ENCODE measurements at places on chromosomes 16 and 17.

- no peak for DNase-seq
Measured at GRCh38 chr16:17433577-17434451, 36.9 kb downstream of the XYLT1 start.

DNA sequence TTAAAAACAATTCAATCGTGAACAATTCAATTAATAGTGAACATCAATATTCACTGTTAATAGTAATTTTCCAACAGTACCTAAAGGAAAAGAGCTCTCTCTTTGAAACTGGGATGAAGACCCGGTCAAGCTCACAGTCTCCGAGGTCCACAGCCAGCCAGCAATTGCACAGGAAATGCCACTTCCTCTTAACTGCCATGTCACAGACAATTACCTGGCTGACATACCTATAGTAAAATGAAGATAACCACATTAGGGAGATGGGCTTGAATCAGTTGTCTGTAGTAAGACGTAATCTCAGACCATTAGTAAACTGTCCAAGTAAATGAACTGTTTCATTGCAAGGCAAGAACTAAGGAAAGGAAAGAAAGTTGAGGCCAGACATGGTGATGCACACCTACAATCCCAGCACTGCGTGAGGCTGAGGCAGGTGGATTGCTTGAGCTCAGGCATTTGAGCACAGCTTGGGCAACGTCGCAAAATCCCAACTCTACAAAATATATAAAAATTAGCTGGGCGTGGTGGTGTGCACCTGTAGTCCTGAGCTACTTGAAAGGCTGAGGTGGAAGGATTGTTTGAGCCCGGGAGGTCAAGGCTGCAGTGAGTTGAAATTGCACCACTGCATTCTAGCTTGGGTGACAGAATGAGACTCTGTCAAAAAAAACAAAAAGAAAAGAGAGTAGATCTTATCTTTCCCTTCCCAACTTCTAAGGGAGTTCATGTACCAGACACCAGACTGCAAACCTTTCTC, 36.9 kb downstream of the PKD1L3 start:
- DNase-seq: no peak

GRCh38 chr17:49753959-49754391, 10.0 kb downstream of the FAM117A start:
- no peak for DNase-seq

- no peak for DNase-seq
Measured at GRCh38 chr16:3651461-3652372, 2.8 kb upstream of the DNASE1 start.

- no peak for DNase-seq
Measured at GRCh38 chr16:80230328-80231120, 310.3 kb upstream of the DYNLRB2 start.

DNA sequence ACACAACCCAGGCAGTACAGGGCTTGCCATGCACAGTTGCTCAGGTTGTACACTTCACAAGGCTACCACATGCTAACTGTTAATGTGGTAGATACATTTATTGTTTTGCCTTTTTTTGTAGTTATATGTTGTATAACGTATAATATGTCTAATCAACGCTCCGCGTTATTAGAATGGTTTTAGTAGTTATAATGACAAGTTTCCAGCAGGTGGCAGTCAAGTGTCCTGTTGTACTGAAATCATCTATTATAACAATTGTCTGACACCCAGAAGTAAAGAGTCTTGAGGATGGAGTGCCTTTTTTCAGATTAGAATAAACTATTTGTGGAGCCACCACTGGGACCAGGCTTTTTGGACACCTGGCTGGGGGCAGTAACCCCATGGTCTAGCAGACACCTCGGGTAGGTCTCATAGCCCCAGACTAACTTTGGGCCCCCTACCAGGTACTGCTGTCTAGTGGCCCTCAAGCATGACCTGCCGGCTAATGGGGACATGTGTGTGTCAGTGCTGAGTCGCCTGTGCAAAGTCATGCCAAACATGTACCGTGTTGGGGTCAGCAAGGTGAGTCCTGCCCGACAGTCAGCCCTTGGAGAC, 32.8 kb downstream of the MYO15A start:
- no peak for DNase-seq

GRCh38 chr17:45431531-45432404, 902 bp downstream of the ARHGAP27 start:
- peak; percentile 70 for DNase-seq

- DNase-seq: no peak
Measured at GRCh38 chr17:73272906-73273218, 11.2 kb upstream of the CPSF4L start.

GRCh38 chr16:56824331-56824730, 40.7 kb upstream of the SLC12A3 start:
- no peak for DNase-seq

- DNase-seq: no peak
Measured at GRCh38 chr17:7557775-7558543, 591 bp upstream of the TNFSF13 start.

DNA sequence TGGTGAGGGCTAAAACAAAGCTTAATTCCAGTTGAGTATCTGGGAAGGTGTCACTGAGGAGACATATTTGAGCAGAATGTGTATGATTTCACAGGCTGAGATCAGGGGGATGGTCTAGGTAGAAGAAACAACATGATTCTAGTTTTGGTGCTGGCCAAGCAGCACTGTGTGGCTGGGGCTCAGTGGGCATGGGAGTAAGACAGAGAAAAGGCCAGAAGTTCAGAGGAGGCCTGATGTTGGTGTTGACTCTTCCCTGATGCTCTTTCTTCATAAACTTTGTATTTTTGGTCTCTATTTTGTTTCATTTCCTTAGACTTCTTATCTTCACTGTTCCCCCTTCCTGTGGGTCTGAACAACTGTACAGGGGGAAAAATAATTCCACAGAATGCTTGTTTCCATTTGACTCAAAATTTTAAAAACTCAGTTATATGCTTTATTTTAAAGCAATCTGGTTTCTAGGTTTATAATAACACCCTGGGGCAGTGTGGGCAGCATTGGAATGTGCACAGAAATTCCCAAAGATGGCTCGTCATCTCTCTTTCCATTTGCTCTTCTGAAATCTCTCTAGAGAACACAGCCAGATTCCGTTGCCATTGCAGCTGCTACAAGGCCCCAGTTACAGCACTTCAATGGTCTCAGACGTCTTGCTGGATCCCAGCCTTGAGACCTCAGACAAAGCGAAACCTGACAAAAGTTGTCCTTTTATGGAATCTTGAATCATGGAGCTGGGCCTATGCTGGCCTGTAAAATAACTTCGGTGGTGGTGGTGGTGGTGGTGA, 68.3 kb downstream of the SNX11 start:
- no peak for DNase-seq

DNA sequence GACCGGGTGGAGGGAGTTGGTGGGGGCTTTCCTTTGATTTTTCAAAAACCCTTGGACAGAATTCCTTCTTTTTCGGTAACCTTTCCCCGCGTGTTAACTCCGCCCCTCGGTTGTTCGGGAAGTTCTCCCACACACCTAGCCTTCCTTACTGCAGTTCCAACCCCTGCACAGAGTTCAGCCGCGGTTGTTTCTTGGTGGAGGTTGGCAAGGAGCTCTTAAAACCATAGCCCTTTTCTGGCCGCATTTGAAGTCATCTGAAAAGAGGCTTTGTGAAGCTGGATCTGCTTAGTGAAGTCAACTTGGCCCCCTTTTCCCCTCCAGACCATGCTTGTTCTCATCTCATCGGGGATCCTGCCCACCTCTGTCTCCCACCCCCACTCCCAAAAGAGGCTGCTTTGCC, 1.8 kb downstream of the CACNG4 start:
- DNase-seq: no peak

DNA sequence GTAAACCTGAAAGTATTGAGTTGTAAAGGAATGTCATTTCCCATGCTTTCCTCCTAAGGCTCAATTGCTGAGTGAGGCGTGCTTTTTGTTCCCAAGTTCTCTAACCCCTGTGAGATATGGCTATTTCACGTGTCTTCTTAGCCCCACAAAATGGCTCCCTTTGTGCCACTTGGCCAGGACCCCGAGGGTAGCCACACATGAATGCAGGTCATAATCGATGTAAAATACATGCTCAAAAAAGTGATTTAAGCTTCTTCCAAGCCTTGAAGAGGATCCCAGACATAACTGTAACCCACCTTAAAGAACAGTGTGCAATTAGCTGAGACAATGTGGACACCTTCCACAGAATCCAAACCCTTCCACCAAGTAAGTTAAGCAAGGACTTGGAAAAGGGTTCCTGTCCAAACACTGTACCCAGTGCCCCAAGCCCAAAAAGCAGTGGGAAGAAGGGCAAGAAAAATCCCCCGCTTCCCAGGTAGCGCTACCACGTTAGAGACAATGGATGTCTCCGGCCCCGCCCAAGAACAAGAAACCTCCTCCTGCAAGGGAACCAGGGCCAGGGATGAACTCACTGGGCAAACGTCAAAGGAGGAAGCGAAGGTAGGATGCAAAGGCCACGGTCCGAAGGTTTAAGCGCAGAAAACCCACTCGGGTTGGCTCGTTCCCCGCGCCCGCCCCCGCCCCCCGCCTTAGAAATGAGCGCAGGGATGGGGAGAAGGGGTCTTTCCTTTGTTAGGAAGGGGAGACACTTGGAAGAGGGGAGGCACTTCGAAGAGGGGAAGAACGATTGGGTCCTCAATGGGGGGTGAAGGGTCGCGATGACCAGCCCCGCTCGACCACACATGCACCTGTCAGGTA, 1.2 kb downstream of the JPT1 start:
- peak; percentile 27 for DNase-seq

DNA sequence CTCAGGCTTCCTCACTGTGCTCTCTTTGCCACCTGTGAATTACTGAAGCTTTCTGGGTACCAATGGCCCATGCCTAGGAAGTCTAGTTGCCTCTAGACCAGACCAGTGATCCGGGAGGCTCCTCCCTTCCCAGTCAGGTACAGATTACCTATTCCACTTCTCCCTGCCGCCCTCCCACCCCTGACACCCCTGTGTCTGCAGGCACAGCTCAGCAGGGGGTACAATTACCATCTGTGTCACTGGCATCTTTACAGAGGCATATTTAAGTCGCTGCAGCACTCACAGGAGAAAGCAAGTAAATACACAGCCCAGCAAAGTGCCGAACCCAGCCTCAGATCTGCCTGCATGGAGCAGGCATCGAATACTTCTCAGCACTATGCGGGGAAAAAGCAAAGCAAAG, 5.3 kb upstream of the WSCD1 start:
- no peak for DNase-seq

DNA sequence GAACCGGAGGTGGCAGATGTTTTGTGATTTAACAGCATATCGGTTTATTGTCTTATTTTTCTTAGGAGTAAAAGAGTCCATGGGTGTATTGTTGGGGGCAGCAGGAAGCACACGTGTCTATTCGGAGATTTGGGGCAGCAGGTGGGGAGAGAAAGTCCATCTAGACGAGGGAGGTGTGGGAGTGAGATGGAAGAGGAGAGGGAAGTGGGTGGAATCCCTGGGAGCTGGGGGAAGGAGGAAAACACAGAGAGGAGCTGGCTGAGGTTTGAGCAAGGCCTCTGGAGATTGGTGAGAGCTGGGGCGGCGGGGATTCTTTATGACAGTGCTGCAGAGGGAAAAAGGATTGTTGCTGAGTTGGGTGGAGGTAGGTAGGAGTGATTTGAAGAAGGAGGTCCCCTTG, 72.1 kb downstream of the PRKCB start:
- no peak for DNase-seq

DNA sequence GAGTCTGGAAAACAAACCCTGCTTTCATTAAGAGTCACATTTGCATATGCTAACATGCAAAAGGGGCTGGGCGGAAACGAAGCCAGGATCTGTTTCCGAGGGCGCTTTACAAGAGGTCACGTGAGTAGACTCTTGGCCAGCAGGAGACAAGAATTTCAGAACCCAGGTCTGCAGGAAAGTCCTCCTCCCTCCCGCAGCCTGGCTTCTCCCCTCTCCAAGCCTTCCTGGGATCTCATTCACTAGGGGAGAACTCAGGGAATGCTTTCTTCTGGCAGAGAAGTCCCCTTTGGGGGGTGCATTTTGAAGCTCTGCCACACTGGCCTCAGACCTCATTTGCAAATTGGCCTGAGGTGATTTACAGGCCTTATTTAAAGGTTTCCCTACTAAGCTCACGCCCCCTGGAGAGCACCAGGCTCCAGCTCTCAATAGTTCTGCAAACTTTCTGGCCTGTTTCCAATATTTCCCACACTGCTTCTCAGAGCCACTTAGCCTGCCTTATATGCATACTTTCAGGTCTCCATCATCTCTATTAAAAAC, 57.2 kb upstream of the CACNG5 start:
- no peak for DNase-seq

GRCh38 chr16:19598805-19599510, 43.5 kb downstream of the VPS35L start:
- no peak for DNase-seq

DNA sequence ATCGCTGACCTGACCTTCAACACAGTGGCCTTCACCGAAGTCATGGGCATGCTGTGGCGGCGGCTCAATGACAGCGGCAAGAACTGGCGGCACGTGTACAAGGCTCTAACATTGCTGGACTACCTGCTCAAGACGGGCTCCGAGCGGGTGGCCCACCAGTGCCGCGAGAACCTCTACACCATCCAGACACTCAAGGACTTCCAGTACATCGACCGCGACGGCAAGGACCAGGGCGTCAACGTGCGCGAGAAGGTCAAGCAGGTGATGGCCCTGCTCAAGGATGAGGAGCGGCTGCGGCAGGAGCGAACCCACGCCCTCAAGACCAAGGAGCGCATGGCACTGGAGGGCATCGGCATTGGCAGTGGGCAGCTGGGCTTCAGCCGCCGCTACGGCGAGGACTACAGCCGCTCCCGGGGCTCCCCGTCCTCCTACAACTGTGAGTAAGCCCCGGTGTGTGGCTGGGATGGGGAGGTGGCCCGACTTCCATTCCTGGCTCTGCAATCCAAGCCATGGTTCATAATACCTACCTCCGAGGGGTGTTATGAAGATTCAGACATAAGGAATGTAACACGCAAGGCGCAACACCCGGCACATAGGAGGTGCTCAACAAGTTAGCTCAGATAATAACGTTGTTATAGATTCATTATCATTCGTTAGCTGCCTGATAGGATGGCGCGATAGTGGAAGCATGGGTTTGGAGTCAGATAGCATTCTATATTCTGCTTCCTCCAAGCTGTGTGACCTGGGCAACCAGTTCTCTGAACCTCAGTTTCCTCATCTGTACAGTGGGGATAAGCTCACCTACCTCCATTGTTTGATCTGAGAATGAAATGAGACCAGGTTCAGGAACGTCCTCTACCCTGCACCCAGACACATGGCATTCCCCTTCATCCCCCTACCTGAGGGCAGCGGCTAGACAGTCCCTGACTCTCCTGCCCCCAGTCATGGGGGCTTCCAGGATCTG, 4.4 kb downstream of the EPN3 start:
- DNase-seq: no peak

DNA sequence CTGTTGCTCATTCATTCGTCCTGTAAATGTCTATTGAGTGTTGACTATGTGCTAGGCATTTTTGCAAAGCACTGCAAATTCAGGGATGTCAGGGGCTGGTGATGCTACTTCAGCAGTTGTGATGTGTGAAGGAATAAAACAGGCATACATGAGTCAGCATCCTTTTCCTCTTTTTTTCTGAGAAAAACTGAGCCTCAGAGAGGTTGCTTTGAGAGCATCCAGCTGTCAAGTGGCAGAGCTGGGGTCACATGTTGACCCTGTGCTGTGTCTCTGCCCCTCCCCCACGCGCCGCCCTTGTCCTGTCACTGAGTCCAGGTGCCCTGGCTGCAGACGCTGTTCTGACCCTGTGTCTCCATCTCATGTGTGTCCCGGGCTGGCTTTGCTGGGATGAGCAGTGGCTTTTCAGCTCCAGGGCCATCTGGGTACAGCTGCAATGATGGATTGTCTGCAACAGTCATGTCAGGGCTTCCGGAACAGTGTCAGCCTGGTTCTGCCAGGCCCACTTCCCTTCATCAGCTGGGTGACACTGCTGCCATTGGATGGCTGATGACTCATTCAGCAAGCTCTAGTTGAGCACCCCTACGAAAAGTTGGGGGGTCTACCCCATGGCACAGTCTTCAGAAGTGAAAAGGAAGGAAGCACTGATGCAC, 14.9 kb downstream of the SEC14L5 start:
- no peak for DNase-seq
